D721Med (cell line): ENCODE measurements at places on chromosomes 16 and 17.
A peak's percentile ranks its signal among the peaks of the same experiment; 100 is the strongest.

DNA sequence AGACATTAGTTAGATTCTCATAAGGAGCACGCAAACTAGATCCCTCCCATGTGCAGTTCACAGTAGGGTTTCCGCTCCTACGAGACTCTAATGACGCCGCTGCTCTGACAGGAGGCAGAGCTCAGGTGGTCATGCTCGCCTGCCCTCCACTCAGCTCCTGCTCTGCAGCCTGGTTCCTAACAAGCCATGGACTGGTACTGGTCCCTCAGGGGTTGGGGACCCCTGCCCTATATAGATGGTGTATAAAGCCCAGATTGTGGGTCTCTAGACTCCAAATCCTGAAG is 52.1 kb upstream of the LYRM9 start:
- no peak for DNase-seq

GRCh38 chr17:80855948-80856862 is 135.4 kb upstream of the CHMP6 start:
- DNase-seq: no peak

- no peak for DNase-seq
These were observed 1.4 kb downstream of the LPCAT2 start for GRCh38 chr16:55510185-55510805.

DNA sequence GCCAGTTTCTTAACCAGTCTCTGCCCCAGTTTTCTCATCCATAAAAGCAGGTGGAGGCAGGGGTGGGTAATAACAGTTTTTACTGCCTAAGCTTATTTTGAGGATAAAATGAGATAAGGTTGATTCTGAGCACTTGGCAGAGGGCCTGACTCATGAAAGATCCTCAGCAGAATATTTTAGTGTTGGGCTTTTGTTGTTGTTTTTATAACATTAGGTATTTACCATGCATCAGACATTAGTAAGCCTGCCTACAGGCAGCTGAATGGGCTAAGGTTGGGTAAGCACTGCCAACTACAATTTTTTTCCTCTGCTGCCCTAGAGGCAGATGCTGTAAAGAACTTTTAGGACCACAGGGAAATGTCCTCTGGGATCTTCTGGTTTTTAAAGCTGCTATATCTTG is 43.1 kb downstream of the SCNN1G start:
- DNase-seq: no peak

- no peak for DNase-seq
These were observed 524.4 kb upstream of the CDH5 start for GRCh38 chr16:65842067-65842466.

- no peak for DNase-seq
These were observed 9.6 kb downstream of the DCTN5 start for GRCh38 chr16:23650674-23651416.

DNA sequence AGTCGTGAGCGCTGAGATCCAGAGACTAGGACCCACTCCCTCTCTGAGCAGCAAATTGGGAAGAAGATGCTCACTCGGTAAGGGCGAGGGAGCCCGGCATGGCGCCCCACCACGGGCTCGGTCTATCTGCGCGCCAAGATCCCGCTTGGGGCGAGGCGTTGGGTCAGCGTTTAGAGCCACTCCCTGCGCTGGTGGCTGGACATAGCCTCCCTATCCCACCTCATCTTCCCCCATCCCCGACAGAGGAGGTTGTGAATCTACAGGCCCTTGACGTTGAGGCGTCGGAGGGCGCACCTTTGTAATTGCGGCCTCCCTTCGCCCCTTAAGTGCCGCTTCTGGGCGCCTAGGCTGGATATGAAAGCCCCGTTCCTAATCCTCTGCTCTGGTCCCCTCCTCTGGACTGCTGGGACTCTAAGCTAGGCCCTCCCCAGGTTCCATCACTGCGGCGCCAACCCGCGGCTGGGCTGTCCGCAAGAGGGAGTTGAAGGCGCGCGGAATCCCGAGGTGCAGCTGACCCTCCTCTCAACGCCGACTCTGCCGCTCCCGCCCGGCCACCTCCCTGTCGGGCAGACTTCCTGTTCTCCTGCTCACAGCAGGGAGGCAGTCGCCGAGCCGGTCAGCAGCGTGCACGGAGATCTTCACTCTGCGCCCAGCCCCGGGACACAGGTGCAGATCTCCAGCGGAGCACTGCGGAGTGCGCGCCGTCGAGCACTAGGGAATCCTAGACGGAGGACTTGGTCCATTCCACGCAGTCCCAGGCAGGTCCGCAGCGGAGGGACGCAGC is 16.1 kb upstream of the HOXB9 start:
- no peak for DNase-seq

GRCh38 chr17:64133546-64134215 is 3.7 kb upstream of the ERN1 start:
- peak; percentile 50 for DNase-seq

- DNase-seq: no peak
These were observed 14.6 kb upstream of the ETV4 start for GRCh38 chr17:43560461-43561427.

DNA sequence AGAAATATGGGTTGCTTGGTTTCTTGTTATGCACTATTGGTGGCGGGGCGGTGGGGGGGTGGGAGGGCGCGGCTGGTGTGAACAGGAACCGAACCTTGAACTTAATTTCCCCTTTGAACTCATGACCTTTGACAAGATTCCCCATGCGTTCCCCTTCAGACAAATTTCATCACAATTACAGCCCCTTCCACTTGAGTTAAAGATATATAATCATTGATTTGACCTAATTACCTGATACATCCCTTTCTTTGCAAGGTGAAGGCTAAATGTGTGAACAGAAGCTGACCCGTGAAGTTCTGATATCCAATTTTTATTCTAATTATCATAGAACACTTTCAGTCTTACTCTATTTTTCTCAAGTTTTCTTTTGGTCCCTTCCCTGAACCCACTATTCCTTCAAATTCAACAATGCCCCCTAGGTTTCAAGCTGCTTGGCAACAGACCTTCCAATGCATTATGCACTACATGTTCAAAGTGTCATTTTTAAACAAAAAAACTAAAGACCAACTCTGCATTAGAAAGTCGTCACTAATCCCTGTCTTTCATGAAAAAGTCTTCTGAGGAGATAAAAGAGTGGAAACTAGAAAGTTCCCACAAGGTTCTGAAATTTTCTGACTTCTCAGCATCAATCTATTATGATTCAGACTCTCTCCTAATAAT is 116.8 kb downstream of the SKAP1 start:
- no peak for DNase-seq
